KBM-7 (cell line): ENCODE measurements at places on chromosomes 3 and 15.
A peak's percentile ranks its signal among the peaks of the same experiment; 100 is the strongest.

DNA sequence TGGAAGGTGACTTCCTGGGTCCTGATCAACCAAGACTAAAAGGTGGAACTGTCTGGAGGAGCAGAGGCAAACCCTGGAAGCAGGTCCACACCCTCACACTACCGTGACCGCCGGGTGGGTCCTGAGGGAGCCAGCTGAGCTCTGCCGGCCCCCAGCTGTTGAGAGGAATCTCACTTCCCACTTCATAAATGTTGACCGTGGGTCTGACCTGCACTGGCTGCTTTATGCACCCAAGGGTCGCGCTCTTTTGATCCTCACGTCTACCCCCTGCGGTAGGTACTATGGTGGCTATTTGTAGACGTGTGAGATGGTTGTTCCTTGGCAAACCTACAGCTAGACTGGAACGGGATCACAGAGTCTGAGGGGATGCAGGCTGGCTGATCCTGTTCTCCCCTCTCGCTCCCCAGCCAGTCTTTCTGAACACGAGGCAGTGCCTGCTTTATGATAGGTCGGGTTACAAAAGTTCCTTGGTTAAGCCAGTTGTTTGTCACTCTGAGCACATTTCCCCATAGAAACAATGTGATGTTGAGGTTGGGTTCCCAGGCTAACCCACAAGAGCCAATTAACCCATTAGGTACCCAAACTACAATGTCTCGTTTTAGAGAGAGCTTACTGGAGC, 113.0 kb upstream of the ETV5 start:
- DNase-seq, result no peak

- DNase-seq, result no peak
Observed at GRCh38 chr15:91921843-91922198, 68.3 kb downstream of the SLCO3A1 start.

- peak; percentile 92 for DNase-seq
Observed at GRCh38 chr15:75043509-75044257, 20.3 kb downstream of the PPCDC start.

DNA sequence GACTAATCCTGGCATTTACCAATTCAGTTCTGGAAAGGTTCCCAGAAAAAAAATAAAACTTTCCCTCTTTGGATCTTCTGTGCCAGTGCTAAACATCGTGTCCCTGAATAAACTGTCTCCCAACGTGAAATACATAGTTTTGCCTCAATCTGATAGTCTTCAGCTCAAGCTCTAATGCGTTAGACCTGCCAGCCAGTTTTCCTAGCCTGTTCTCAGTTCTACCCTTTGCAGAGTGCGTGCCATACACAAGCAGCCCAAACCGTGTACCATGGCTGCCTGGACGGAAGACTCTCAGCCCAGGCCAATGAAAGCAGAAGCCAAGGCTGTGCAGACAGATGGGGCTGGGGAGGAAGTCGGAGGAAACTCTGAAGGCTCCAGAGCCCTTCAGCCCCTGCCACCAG, 11.4 kb upstream of the OCA2 start:
- DNase-seq, result no peak

- DNase-seq, result no peak
Observed at GRCh38 chr3:124514683-124515082, 215.6 kb upstream of the UMPS start.

- DNase-seq, result no peak
Observed at GRCh38 chr15:34904527-34904926, 65.0 kb downstream of the AQR start.

DNA sequence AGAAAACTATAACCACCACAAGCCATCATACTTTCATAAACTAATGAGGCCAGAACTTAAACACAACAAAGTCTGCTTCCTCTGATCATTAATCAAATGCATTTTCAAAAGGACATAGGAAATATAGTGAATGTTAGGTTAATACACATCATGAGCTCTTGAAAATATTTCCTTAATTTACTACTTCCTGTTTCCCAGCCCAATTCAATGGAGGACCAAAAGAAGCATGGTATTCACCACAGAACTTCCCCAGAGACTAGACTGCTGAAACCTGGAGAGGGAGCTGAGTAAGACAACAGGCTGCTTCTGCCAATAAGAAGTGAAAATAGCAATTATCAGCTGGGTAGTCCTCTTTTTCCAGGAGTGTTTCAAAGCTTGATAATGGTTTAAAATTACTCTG, 250.3 kb downstream of the ULK4 start:
- DNase-seq, result peak; percentile 12

GRCh38 chr3:192239956-192240355, 487.4 kb downstream of the FGF12 start:
- DNase-seq, result no peak

DNA sequence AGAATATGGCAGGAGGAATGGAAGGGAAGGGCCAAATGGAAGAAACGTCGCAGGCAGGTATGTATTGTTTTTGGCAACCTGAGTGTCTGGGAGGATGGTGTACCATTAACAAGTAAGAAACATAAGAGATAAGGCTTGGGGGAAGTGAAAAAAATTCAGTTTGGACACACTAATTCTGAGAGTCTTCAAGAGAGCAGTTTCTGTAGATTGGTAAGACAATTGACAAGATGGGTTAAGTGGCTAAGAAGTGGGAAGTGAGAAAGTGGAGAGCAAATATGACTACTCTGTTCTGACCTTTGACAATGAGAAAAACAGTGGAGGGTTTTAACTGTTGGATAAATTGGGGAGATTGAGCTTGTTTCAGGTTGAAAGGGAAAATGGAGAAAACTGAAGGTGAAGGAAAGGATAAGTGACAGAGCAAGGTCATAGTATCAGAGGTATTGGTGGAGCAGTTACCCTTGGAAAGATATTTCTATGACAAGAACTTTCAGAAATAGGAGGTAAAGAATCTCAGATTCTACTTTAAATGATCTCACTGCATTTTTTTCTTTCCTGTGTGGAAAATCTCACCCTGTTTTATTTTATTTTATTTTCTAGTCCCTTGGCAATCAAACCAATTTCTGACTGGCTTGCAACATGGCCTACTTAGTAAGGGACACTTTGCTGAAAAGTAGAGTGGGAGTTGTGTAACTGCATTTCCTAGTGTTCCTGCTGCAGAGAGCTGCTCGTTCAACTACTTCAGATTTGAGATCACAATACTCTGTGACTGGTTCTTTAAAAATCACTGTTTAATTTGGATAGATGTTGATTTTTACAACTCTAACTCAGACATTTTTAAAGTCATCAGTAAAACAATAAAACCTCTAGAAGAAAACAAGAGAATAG, 23.1 kb upstream of the GABPB1 start:
- DNase-seq, result no peak

GRCh38 chr15:78715434-78715833, 74.4 kb upstream of the CHRNB4 start:
- DNase-seq, result no peak

GRCh38 chr3:40580494-40581091, 55.8 kb downstream of the ZNF621 start:
- peak; percentile 69 for DNase-seq

- peak; percentile 6 for DNase-seq
Observed at GRCh38 chr15:62165793-62166375, 799 bp upstream of the C2CD4B start.
